ENCODE measurements at places on chromosomes 1 and 21.

DNA sequence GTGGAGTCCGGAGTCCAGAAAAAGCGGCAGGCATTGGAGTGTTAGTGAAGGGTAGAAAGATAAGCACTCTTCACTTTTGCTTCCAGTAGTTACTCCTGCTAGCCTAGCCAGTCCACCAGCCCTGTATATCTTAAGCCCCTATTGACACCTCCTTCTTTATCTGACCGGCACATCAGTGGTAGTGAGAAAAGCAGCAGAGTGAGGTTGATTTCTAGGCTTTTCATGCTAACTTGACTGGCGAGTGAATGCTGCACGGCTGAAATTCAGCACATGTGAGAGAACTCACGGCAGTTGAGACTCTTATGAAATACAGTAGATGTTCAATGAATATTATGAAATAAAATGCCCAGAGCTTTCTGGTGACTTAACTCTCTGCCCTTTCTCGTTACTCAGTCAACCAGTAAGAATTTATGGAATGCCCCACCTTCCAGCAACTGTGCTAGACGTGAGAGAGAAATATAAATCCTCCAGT lies 128.2 kb downstream of the CACHD1 start:
- H3K27me3 ChIP-seq, result no peaks in the 10 kb centered on the region

DNA sequence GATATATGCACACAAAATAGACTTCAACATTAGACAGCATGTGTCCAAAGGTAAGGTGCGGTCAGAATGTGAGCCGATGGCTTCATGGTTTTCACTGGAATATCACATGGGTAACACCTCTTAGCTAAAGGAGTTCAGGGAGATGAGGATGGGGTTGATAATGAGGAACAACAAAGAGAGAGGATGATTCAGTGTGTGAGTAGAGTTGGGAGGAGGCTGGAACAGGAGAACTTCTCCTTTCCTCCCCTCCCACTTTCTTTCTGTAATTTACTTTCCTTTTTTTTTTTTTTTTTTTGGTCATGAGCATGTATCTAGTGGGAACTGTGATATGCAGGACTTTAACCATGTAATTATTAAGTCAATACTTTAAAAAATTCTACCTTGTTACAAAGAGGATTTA lies 99.4 kb downstream of the FASLG start:
- DNase-seq, result no peak
- no peaks in the 10 kb centered on the region for H3K4me1 ChIP-seq
- H3K36me3 ChIP-seq, result no peaks in the 10 kb centered on the region
- H3K27ac ChIP-seq, result no peak overlapping the region
- no peaks in the 10 kb centered on the region for H3K27me3 ChIP-seq
- H3K4me3 ChIP-seq, result no peak overlapping the region

GRCh38 chr1:193358419-193358818 lies 172.0 kb upstream of the B3GALT2 start:
- H3K4me3 ChIP-seq, result no peak overlapping the region
- DNase-seq, result no peak
- no peaks in the 10 kb centered on the region for H3K36me3 ChIP-seq
- H3K27me3 ChIP-seq, result no peaks in the 10 kb centered on the region
- H3K4me1 ChIP-seq, result no peaks in the 10 kb centered on the region

DNA sequence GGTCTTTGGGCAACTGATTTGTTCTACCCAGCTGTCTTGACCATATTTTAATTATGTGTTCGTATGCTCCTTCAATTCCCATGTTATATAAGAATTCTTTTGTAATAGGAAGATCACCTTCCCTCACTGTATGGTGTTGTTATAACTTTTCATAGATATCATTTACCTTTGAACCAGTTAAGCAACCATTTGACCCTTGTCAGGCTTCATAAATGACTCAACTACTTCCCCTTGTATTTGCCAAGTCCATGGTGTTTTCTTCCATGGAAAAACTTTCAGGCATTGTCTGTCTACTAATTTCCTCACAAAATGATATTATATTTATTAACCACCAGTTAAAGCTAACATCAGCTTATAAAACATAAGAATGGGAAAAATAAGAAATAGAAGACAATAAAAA lies 5.1 kb downstream of the BPNT1 start:
- H3K4me1 ChIP-seq, result no peaks in the 10 kb centered on the region
- H3K27ac ChIP-seq, result no peak overlapping the region
- DNase-seq, result no peak
- no peaks in the 10 kb centered on the region for H3K27me3 ChIP-seq
- no peak overlapping the region for H3K4me3 ChIP-seq

GRCh38 chr1:214475331-214475730 lies 76.1 kb downstream of the PTPN14 start:
- no peak overlapping the region for H3K27ac ChIP-seq
- no peak for DNase-seq
- H3K4me3 ChIP-seq, result no peak overlapping the region
- H3K4me1 ChIP-seq, result peaks cover 10% of the 10 kb centered on the region

DNA sequence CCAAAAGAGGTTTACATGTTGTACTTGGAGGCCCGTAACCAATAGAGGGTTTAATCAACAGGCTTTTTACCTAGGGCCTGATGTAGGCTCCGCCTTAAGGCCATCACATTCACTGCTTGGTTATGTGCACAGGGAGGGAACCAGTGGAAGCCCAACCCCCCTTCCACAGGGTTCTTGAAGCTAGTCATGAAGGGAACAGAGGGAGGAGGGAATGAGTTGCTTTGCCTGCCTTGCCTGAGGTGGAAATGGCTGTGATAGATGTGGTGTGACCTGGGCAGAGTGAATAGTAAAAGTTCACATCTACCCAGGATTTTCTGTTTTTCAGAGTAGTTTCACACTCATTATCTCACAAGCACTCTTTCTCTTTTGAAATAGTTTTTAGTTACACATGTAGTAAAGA lies 215.1 kb downstream of the ST6GALNAC3 start:
- H3K4me1 ChIP-seq, result peaks cover 4% of the 10 kb centered on the region
- H3K4me3 ChIP-seq, result no peak overlapping the region
- no peak for DNase-seq
- no peaks in the 10 kb centered on the region for H3K36me3 ChIP-seq

GRCh38 chr1:48728584-48728983 lies 48.1 kb downstream of the BEND5 start:
- no peaks in the 10 kb centered on the region for H3K4me1 ChIP-seq
- DNase-seq, result no peak
- H3K4me3 ChIP-seq, result no peak overlapping the region
- H3K36me3 ChIP-seq, result no peaks in the 10 kb centered on the region
- no peak overlapping the region for H3K27ac ChIP-seq

DNA sequence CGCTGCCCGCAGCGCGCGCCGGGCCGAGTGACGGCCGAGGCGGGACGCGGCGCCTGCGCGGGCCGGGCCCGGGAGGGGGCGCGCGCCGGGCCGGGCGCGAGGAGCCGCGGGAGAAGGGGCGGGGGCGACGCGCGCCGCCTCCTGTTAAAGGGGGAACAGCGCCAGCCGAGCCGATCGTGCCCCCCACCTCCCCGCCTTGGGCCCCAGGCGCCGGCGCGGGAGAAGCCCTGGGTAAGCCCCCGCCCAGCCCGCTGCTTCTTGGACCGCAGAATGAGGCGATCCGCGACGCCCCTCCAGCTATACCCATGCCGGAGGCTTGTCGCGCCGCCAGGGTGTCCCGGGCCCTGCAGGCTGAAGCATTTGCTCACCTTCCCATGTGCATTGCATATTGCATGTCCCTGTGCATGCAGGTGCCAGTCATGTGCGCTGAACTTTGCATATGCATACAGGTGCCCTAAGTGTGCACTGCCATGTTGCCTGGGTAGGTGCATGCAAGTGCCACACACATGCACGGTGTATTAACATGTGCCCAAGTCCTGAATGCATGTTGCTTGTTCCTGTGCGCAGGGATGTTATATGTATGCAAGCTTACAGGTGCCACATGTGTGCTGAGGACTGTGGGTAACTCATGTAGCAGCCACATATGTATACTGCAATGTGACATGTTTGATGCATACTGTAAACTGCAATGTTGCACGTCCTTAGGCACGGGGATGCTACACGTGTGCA lies at the start of gene ADGRB2:
Gene ADGRB2 (minus strand): TSS at position 29 of the 729 bp plus-strand sequence. CDS start 7,119 bp downstream, outside the sequence.
- H3K4me1 ChIP-seq, result peaks cover 17% of the 10 kb centered on the region
- DNase-seq, result no peak
- no peaks in the 10 kb centered on the region for H3K27me3 ChIP-seq
- no peak within 1 kb of the TSS for H3K27ac ChIP-seq
- H3K36me3 ChIP-seq, result no peaks in the 10 kb centered on the region

DNA sequence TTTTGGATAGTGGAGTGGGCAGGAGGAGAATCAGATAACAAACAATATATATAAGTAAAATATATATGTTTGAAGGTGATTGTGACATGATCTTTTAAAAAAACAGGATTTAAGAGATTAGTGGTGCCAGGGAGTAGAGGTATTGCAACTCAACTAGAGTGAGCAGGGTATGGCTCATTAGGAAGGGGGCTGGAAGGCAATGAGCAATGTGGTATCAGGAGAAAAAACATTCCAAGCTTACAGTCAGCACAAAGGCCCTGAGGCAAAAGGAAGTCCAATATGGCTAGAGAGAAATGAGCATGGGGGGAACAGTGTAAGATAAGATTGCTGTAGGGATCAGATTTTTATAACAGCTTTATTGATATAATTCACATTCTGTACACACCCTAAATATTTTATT lies 5.3 kb upstream of the GADD45A start:
- no peak for DNase-seq
- no peak overlapping the region for H3K27ac ChIP-seq
- H3K4me1 ChIP-seq, result peaks cover 4% of the 10 kb centered on the region
- H3K27me3 ChIP-seq, result no peaks in the 10 kb centered on the region
- H3K36me3 ChIP-seq, result no peaks in the 10 kb centered on the region

GRCh38 chr21:39004634-39005501 lies 178.4 kb downstream of the PSMG1 start:
- H3K4me3 ChIP-seq, result no peak overlapping the region
- no peaks in the 10 kb centered on the region for H3K36me3 ChIP-seq
- no peaks in the 10 kb centered on the region for H3K27me3 ChIP-seq
- H3K4me1 ChIP-seq, result no peaks in the 10 kb centered on the region

GRCh38 chr1:9960011-9960410 lies 16.7 kb downstream of the NMNAT1 start:
- no peak overlapping the region for H3K4me3 ChIP-seq
- H3K27me3 ChIP-seq, result no peaks in the 10 kb centered on the region
- H3K36me3 ChIP-seq, result no peaks in the 10 kb centered on the region
- H3K27ac ChIP-seq, result no peak overlapping the region
- no peaks in the 10 kb centered on the region for H3K4me1 ChIP-seq

DNA sequence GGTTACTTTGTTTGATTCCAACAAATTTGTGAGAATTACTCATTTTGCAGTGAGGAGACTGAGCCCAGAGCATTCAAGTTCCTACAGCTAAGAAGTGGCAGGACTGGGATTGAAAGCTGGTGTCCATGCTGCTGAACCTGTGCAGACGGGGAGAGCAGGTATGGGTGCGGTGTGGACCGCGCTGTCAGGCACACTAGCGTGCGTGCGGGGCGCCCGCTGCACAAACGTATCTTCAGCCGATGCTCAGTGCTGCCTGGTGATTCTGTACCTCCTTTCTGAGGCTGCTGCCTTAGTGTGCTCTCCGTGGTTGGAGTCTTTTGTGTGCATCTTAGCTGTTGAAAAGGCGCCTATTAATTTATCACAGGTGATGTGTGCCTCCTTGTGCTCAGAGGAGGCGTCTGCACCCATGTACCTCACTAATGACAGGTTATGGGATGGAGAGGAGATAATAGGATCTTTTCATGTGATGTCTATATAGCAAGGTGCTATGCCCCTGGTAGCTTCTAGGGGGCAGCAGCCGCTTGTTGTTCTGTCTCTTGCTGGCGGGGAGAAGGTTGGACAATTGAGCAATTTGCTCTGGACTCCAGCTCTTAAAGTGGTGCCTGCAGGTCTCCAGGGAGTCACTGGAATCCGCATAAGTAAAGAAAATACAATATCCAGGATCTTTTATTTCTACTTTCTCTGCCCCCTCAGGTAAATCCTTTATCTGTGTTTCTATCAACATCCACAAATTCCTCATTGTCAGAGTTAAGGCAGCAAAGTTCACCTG lies 32.5 kb downstream of the PEX14 start:
- H3K4me1 ChIP-seq, result peaks cover 5% of the 10 kb centered on the region
- no peak overlapping the region for H3K27ac ChIP-seq
- DNase-seq, result no peak
- H3K36me3 ChIP-seq, result no peaks in the 10 kb centered on the region

DNA sequence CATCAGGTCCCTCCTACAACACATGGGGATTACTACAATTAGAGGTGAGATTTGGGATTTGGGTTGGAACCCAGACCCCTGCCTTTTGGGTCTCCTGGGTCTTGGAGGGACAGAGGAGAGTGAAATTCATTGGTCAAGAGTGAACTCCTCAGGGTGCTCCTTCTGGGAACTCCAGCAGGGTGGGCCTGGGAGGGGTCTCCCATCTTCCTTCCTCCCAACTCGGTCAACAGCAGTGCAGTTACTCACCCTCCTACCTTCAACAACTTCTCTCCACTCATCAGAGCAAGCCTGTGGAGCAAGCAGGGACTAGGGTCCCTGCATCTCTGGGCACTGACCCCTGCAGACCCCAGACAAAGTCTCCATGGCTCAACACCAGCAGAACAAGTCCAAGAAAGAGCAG lies 89.3 kb upstream of the TMPRSS2 start:
- no peaks in the 10 kb centered on the region for H3K36me3 ChIP-seq
- no peak overlapping the region for H3K4me3 ChIP-seq
- H3K27me3 ChIP-seq, result no peaks in the 10 kb centered on the region
- DNase-seq, result no peak
- H3K27ac ChIP-seq, result no peak overlapping the region

GRCh38 chr1:2104621-2105427 lies 54.6 kb downstream of the PRKCZ start:
- peaks cover 3% of the 10 kb centered on the region for H3K4me1 ChIP-seq
- H3K36me3 ChIP-seq, result peaks cover 3% of the 10 kb centered on the region
- no peaks in the 10 kb centered on the region for H3K27me3 ChIP-seq
- H3K27ac ChIP-seq, result no peak overlapping the region
- DNase-seq, result no peak

GRCh38 chr1:33985656-33986055 lies 121.8 kb downstream of the HMGB4 start:
- no peak overlapping the region for H3K4me3 ChIP-seq
- no peaks in the 10 kb centered on the region for H3K27me3 ChIP-seq
- DNase-seq, result no peak
- H3K36me3 ChIP-seq, result no peaks in the 10 kb centered on the region
- H3K27ac ChIP-seq, result no peak overlapping the region

- no peak overlapping the region for H3K4me3 ChIP-seq
- H3K4me1 ChIP-seq, result peaks cover 3% of the 10 kb centered on the region
Measured at GRCh38 chr1:204643503-204643902, 42.0 kb downstream of the LRRN2 start.

GRCh38 chr1:30737357-30738039 lies 14.1 kb upstream of the MATN1 start:
- no peak overlapping the region for H3K4me3 ChIP-seq
- no peak overlapping the region for H3K27ac ChIP-seq
- peaks cover under 1% of the 10 kb centered on the region for H3K4me1 ChIP-seq
- no peaks in the 10 kb centered on the region for H3K36me3 ChIP-seq
